Astrocyte of the hippocampus (primary cell): ENCODE measurements at places on chromosomes 4 and X.

- no peak for DNase-seq
These were observed 5.1 kb upstream of the TNIP2 start for GRCh38 chr4:2761035-2761923.

GRCh38 chr4:98516441-98517217, 141.8 kb downstream of the TSPAN5 start:
- DNase-seq: peak; percentile 25

DNA sequence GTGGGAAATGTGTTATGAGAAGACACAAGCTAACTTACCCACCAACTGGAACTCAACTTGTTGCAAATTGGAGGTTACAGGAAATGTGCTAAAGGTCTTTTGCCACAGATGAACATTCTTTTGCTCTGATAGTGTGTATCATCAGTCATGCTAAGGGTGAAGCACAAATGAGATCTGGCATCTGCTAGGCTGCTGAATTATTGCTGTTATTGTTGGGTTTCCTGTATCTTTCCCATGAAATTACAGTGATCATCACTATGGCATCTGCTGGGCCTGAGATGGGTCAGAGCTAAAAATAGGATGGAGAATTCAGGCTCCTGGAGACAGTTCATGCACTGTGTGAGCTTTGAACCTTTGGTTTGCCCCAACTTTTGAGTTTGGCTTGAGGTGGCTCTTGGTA, 124.5 kb downstream of the NPNT start:
- DNase-seq: no peak

DNA sequence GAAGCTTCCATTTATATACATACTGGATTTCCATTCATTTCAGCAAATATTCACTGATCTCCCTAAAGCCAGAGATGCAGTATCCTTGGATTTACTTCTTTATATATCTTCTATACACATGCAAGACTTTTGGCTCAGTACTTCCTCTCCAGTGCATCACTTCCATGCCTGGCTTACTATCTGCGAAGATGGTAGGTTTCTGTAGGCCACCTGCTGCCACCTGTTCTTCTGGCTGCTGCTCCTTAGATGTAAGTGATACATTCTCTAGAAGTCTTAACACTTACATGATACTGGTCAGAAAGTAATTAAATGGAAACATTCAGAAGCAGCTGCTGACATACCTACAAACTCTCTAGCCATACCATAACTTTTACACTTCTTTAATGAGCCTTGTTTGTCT, 48.9 kb downstream of the TBC1D9 start:
- DNase-seq: no peak

GRCh38 chr4:26081795-26082498, 167.9 kb downstream of the SMIM20 start:
- DNase-seq: peak; percentile 66

DNA sequence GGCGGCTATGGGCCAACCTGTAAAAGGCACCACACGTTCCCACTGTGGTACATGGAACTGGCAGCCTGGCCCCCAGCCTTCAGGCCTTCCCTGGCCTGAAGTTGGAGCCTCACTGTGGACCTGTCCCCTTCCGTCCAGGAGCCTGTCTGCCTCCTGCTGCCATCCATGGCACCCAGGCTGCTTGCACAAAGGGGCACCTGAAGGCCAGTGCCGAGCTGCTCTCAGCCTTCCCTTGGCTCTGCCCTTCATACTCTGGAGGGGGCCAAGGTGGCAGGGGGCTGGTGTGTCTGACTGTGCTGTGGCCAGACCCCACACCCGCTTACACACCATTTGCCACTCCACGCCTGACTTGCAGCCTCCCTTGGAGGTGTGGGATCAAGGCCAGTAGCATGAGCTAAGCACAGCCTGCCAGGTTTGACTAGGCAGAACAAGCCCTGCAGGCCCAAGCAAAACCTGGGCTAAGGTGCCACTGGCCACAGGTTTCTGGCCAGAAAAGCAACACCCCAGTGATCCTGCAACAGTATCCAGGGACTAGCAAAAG, 17.3 kb upstream of the GIMD1 start:
- DNase-seq: no peak

- no peak for DNase-seq
These were observed 10.9 kb upstream of the UBE2K start for GRCh38 chr4:39687014-39687413.

DNA sequence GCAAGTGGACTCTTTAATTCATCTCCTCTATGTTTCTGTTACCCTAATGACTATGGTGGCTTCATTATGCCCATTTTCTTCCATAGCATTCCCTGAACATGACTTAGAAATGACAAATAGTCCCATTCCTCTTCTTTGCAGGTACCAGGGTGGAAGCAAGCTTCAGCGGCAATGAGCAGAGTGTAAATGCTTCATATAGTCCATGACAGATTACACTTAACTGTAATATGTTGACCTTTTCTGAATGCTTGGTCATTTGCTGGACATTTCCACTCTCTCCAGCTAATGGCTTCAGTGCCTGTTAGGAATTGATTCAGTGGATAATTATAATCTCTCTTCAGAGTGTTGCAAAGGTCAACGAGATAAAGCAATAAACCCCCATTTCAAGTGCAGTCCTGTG, 129.7 kb upstream of the PRPS2 start:
- no peak for DNase-seq

DNA sequence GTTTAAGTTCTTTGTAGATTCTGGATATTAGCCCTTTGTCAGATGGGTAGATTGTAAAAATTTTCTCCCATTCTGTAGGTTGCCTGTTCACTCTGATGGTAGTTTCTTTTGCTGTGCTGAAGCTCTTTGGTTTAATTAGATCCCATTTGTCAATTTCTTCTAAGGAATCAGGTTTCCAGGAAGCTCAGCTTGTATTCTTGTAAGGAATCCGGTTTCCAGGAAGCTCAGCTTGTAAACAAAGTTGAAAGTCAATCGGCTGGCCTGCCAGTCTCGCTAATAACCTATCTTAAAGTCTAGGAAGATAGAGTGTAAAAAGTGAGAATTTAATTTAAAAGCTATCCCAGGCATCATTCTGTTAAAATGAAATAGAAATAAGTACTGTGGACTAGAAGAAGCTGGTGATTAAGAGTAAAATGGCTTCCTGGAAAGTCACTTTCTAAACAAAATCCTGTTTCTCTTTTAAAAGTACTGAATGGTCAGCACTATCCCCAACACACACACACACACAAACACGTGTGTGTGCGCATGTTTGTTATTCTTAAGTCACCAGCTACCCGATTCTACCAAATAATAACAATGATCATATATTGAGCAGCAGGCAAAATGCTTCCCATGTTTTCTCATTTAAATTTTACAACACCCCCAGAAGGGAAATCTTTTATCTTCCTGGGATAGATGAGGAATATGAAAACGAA, 171.7 kb downstream of the PAPSS1 start:
- no peak for DNase-seq

- DNase-seq: peak; percentile 30
These were observed 15.6 kb downstream of the RPS3A start for GRCh38 chr4:151114986-151115385.

DNA sequence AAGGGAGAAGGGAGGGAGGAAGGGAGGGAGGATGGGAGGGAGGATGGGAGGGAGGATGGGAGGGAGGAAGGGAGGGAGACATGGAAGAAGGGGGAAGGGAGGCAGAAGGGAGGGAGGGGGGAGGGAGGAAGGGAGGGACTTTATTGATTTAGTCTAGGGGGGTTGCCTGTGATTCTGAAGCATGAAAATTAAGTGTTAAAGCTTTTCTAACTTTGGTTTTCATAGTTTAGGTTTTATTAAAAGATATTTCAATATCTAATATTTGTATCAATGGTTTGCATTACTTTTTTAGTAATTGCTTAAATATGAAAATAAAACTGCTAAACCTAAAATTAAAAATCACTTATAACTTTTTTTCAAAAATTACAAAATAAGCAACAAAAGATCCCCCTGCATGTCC, 2.4 kb downstream of the PALLD start:
- DNase-seq: no peak

- DNase-seq: peak; percentile 28
These were observed 2127.3 kb downstream of the PCDH7 start for GRCh38 chr4:32847461-32847860.

GRCh38 chrX:2767631-2768455, 16.0 kb downstream of the XG start:
- DNase-seq: peak; percentile 27

DNA sequence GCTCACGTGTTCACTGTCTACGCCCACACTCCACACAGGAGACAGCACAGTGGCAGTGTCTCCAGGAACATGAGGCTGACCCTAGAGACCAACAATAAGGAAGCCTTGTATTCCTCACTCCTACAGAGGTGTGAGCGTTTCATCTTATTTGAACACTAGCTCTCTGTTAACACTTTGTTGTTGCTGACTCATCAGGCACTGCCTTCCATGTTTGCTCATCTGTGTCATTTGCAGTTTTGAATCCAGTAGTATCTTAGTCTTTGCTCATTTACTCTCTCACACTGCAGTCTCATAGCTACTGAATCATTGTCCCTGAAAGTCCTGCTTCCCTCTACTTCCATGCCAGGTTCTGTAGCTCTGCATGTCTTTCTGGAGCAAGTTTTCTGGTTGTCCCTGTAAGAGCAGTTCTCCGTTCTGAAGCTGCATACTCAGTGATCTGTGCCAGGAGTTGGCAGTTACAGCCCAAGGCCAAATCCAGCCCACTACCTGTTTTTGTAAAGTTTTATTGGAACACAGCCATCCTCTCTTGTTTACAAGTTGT, 80.3 kb upstream of the DCLK2 start:
- DNase-seq: peak; percentile 45

GRCh38 chr4:159515314-159516025, 412.6 kb downstream of the RAPGEF2 start:
- DNase-seq: no peak

- no peak for DNase-seq
These were observed 76.9 kb upstream of the SMAD1 start for GRCh38 chr4:145404761-145405160.

- peak; percentile 41 for DNase-seq
These were observed 323.2 kb upstream of the INTU start for GRCh38 chr4:127309369-127310102.

GRCh38 chr4:14087921-14088320, 460.4 kb upstream of the BOD1L1 start:
- DNase-seq: no peak

GRCh38 chr4:182346250-182346649, 103.0 kb downstream of the TENM3 start:
- no peak for DNase-seq

- DNase-seq: no peak
These were observed 92.5 kb upstream of the ZFP42 start for GRCh38 chr4:187903106-187903505.

DNA sequence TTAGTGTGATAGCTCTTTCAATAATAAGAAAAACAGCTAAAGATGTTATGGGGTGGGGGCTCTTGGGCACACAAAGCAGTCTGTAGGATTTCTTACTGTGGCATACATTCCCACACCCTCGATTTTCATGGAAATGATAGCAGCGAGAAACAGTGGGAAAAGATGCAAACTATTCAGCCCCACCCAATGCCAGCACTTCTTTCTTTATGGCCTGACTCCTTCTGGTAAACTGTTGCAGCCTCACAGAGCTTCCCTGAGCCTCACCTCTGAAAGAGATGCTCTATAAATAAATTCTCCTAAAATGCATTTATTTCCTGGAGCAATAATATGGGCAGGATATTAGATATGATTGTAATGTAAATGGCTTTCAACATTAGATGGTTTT, 910 bp downstream of the ANK2 start:
- no peak for DNase-seq

DNA sequence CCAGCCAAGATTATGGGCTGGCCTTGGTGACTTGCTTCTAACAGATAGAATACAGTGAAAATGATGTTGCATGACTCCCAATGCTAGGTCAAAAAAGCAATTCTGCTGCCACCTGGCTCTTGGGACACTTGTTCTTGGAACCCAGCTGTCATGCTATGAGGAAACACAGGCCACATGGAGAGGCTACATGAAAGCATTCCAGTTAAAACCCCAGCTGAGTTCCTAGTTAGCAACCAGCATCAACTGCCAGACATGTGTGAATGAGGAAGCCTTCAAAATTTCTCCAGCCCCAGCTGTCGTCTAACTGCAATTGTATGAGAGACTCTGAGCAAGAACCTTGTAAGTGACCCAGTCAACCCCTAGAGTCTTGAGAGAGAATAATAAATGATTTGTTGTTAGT, 105.2 kb upstream of the FGF16 start:
- no peak for DNase-seq

- no peak for DNase-seq
These were observed 8.7 kb downstream of the GASK1B start for GRCh38 chr4:158163941-158164767.

GRCh38 chr4:16665942-16666551, 232.4 kb downstream of the LDB2 start:
- no peak for DNase-seq

DNA sequence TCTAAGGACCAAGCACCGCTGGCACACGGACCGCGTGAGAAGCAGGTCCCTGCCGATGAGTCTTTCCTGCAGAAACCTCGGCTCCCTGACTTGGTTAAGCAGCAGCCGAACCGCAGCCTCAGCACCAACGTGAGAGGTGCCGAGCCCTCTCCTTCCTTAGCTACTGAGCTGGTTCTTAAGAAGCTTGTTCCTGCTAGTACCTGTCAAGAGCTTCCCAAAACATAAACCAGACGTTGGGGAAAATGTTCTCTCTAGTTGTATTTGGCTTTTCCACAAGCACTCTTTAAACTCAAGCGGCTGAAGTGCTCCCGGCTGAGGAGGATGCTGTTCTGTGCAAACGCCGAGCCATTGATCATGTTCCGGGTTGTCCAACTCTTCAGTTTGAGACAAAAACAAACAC, 29.3 kb upstream of the TLR3 start:
- no peak for DNase-seq

DNA sequence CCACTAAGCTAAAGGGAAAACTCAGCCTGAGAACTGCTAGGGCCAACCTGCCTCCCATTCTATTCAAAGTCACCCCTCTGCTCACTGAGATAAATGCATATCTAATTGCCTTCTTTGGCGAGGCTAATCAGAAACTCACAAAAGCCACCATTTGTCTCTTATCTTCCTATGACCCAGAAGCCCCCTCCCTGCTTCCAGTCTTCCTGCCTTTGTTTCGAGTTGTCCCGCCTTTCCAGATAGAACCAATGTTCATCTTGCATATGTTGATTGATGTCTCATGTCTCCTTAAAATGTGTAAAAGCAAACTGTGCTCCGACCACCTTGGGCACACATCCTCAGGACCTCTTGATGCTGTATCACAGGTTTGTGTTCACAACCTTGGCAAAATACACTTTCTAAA, 459.8 kb downstream of the FSTL5 start:
- no peak for DNase-seq

DNA sequence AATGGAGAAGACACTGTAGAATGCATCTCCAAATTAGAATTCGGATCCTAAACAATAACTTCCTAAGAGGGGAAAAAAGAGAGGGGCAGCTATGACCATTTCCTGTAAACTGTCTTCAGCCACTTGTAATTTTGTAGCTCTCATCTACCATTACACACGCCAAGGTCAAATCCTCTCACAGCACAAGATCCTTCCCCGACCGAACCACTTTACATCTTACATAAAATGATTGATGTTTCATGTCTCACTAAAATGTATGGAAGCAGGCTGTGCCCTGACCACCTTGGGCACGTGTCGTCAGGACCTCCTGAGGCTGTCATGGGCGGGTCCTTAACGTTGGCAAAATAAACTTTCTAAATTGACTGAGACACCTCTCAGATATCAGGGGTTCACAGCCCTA, 24.1 kb upstream of the PBDC1 start:
- peak; percentile 29 for DNase-seq
